Spleen (tissue), 13 donors: ENCODE measurements at places on chromosomes 13 and 19. TPM values are rescaled to one million over a fixed set of nuclear protein-coding genes. Genes with fewer than 3 reads are reported as not detected.

DNA sequence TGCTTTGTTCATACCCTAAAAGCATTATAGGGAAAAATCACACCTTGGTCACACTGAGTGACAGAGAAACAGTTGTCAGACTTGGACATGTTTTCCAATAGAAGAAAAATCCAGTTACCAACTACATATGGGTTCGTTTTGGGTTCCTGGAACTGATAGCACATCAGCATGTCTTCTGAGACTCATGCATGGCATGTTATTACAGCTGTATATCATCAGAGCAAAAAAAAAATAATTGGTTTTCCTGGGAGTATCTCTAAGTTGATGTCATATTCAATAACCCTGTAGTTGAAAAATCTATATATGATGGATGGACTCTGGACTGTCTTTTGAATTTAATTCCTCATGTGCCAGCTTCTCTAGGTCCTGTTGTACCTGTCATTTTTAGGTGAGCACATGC is 211.6 kb downstream of the DNAJC15 start:
- H3K36me3 ChIP-seq: no peaks in the 10 kb centered on the region
- H3K4me3 ChIP-seq: no peak overlapping the region
- H3K27ac ChIP-seq: no peak overlapping the region
- H3K4me1 ChIP-seq: no peaks in the 10 kb centered on the region
- H3K27me3 ChIP-seq: no peaks in the 10 kb centered on the region

GRCh38 chr19:30932854-30933253 is 416.4 kb downstream of the TSHZ3 start:
- no peak overlapping the region for H3K4me3 ChIP-seq
- no peaks in the 10 kb centered on the region for H3K27me3 ChIP-seq
- DNase-seq: no peak
- no peak overlapping the region for H3K27ac ChIP-seq

DNA sequence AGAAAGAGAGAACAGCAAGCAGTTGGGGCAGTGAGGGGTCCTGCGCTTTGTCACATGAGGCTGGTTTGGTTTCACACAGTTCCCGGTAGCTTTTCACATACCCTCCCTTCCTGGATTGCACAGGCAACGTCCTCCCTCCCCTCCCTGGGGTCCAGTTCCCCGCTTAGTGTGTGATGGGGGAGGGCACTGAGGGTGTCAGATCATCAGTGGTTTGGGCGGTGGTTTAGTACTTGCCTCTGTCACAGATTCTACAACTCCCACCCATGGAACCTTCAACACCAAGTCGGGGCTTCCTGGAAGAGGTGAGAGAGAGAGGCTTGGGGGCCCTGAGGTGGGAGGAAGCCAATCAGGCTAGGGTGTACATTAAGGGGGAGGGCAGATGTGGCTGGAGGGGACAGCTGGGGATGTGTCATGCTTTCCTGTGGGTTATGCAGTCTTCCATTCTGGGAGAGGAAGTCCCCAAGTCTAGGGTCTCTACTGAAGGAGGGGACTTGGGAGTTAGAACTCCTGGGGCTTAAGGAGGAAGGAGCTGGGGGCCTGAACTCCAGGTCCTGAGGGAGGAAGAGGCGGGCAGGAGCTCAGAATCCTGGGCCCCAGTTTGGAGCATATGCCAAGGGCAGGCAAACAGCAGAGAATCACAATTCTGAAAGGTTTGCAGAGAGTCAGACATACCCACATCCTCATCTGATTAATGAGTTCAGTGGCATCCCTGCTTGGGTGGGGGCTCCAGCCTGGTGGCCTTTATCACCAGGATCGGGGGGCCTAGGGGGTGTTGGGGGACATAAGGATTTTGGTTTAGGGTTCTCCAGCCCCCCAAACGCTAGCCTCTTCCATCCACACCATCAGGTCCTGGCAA is at the start of gene NKG7:
NKG7 (minus strand) TSS at position 6 of the 856 bp plus-strand sequence. CDS start 119 bp downstream, outside the sequence.
- no peaks in the 10 kb centered on the region for H3K27me3 ChIP-seq
- H3K4me1 ChIP-seq: peaks cover 4% of the 10 kb centered on the region
- H3K4me3 ChIP-seq: peak within 1 kb of the TSS; percentile 18
- peak; percentile 80 for DNase-seq

GRCh38 chr13:33353210-33353609 is 67.7 kb upstream of the STARD13 start:
- H3K36me3 ChIP-seq: no peaks in the 10 kb centered on the region
- H3K4me3 ChIP-seq: no peak overlapping the region
- H3K27me3 ChIP-seq: peaks cover 17% of the 10 kb centered on the region
- DNase-seq: peak; percentile 83
- H3K4me1 ChIP-seq: peaks cover 57% of the 10 kb centered on the region

- no peak for DNase-seq
- no peaks in the 10 kb centered on the region for H3K36me3 ChIP-seq
- no peaks in the 10 kb centered on the region for H3K27me3 ChIP-seq
- H3K27ac ChIP-seq: no peak overlapping the region
- H3K4me1 ChIP-seq: no peaks in the 10 kb centered on the region
Measured at GRCh38 chr13:106696140-106696539, 128.2 kb upstream of the ARGLU1 start.

DNA sequence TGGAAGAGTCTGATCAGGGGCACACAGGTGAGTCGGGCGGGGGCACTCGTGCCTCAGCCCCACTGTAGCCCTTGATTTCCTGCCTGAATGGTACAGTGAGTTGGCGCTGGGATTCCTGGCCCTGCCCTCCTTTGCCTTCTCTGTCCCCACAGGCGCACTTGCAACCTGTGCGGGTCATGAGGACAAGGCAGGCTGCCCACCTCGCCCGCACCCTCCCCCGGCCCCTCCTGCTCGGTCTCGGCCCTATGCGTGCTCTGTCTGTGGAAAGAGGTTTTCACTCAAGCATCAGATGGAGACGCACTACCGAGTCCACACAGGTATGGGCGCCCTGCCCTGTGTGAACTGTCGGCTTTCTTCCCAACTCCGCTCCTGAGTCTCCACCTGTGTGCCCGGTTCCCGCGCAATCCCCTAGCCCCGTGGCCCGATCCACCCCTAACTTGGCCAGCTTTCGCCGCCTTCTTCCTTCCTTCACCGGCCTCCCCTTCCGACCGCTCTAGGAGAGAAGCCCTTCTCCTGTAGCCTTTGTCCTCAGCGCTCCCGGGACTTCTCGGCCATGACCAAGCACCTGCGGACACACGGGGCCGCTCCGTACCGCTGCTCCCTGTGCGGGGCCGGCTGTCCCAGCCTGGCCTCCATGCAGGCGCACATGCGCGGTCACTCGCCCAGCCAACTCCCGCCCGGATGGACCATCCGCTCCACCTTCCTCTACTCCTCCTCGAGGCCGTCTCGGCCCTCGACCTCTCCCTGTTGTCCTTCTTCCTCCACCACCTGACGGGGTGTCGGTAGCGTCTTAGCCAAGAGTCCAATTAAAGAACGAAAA is 1.6 kb upstream of the KMT2B start:
- H3K36me3 ChIP-seq: peaks cover 17% of the 10 kb centered on the region
- peak; percentile 82 for DNase-seq
- H3K27ac ChIP-seq: peak overlapping the region; percentile 88
- peak overlapping the region; percentile 94 for H3K4me3 ChIP-seq

Gene RDH8
- not detected for polyA plus RNA-seq

Gene CHAF1A
- polyA plus RNA-seq: 3.8 TPM

- no peaks in the 10 kb centered on the region for H3K27me3 ChIP-seq
- no peak for DNase-seq
- H3K4me1 ChIP-seq: no peaks in the 10 kb centered on the region
- no peak overlapping the region for H3K27ac ChIP-seq
Measured at GRCh38 chr19:13366529-13367143, 139.6 kb downstream of the CACNA1A start.

DNA sequence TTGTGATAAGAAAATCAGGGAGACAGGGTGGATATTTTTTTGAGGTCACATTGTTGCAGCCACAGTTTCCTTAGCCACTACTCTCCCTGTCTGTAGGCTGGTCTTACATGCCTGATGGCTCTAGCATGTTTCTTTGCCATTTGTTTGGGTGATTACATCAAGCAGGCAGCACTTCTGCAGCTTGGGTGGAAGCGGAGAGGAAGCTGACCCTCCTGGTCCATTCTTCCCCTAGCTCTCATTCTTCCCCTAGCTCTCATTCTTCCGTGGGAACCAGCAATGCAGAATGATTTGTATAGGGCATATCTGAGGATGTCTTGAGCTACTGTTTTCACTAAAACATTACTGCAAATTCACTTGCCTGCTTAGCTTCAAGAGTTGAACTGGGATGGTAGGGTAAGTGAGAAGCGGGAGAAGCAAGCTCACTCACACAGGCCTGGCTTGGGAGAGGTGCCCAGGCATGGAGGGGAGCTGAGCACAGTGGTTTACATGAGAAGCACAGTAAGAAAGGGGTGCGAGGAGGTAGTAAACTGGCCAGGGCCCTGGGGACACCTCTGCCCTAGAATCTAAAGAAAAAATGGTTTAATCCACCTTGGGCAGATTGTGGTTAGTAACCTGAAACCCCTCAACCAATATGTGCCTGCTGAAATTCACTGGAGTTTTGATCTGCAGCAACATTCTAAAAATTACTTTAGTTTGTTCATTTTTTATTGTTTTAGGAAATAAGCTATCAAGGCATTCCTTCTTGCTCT is 538.9 kb downstream of the RFC3 start:
- peaks cover 7% of the 10 kb centered on the region for H3K4me1 ChIP-seq
- H3K27me3 ChIP-seq: no peaks in the 10 kb centered on the region
- no peak overlapping the region for H3K27ac ChIP-seq
- no peaks in the 10 kb centered on the region for H3K36me3 ChIP-seq

- H3K27me3 ChIP-seq: no peaks in the 10 kb centered on the region
- H3K27ac ChIP-seq: no peak overlapping the region
- H3K4me3 ChIP-seq: peak overlapping the region; percentile 47
- peak; percentile 84 for DNase-seq
- H3K4me1 ChIP-seq: peaks cover 73% of the 10 kb centered on the region
- H3K36me3 ChIP-seq: peaks cover 12% of the 10 kb centered on the region
Measured at GRCh38 chr19:7924651-7925170, 1.2 kb downstream of the CTXN1 start.

GRCh38 chr13:95793018-95793555 is 116.1 kb downstream of the DNAJC3 start:
- no peaks in the 10 kb centered on the region for H3K27me3 ChIP-seq
- no peaks in the 10 kb centered on the region for H3K36me3 ChIP-seq
- H3K4me3 ChIP-seq: no peak overlapping the region
- no peaks in the 10 kb centered on the region for H3K4me1 ChIP-seq
- no peak overlapping the region for H3K27ac ChIP-seq
- DNase-seq: no peak

DNA sequence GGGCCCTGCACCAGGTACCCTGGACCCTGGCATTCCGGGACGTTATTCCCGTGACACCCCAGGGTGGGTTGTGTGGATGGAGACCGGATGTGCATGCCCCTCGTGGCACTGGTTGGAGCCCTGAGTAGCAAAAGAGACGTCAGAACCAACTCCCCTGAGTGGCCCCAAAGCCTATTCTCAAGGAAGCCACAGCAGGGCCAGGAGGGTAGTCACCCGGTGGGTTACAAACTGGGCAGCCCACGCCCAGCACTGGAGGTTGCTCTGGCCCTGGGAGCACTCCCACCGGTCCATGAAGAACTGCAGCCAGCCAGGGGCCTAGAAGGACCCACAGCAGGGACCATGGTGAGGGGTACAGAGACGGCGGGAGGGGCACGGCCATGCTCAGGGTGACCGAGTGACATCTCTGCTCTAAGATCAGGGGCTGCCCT is 7.5 kb downstream of the KLF16 start:
- H3K4me1 ChIP-seq: peaks cover 100% of the 10 kb centered on the region
- H3K27me3 ChIP-seq: no peaks in the 10 kb centered on the region
- H3K36me3 ChIP-seq: peaks cover 8% of the 10 kb centered on the region
- peak overlapping the region; percentile 99 for H3K27ac ChIP-seq
- DNase-seq: peak; percentile 87

Gene ZNF835
- 0.70 TPM for polyA plus RNA-seq

Gene GPC5
- polyA plus RNA-seq: not detected

DNA sequence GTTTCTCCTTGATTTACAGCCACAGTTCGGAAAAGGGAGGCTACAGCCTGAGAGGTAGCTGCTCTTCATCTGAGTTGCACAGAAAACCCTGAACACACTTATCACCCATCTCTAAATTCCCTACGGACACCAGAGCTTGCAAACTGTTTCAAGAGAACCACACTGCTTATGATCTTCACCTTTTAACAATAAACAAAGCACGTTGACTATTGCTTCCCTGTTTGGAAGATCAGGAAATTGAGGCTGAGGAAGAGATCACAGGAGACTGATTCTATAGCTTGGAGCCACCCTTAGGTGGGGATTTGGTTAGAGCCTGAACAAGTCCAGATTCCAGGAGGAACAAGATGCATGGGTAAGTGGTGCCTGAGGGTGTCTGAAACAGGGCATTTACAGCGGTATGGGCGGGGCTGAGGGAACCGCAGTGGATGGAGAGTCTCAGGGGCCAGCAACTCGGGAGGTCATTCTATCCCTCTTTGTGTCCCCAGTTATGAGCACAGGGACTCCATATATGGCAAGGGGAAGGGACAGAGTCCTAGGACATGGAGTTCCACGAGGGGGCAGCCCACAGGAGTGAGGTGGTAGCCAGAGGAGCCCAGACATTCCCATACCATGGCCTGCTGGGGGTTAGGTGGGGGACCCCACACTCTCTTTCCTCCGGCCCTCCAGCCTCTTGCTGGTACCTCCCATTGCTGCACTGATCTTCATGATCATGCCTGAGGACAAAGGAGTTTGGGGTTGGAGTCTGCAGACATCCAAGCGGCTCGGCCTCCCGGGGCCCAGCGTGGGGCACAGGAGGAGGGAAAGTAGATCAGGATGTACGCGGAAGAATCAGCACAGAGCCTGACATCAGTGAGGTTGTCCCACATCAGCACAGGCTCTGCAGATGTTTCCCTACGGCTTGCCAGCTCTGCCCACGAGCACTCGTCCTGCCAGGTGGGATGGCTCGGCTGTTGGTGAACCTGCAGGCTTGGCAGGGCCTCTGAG is 162.3 kb upstream of the ZNF536 start:
- no peaks in the 10 kb centered on the region for H3K4me1 ChIP-seq
- no peaks in the 10 kb centered on the region for H3K36me3 ChIP-seq
- no peak for DNase-seq
- H3K27ac ChIP-seq: no peak overlapping the region
- no peaks in the 10 kb centered on the region for H3K27me3 ChIP-seq

- DNase-seq: no peak
- no peaks in the 10 kb centered on the region for H3K4me1 ChIP-seq
- no peak overlapping the region for H3K27ac ChIP-seq
- H3K4me3 ChIP-seq: no peak overlapping the region
- no peaks in the 10 kb centered on the region for H3K36me3 ChIP-seq
Measured at GRCh38 chr13:78040205-78040830, 121.7 kb upstream of the EDNRB start.

DNA sequence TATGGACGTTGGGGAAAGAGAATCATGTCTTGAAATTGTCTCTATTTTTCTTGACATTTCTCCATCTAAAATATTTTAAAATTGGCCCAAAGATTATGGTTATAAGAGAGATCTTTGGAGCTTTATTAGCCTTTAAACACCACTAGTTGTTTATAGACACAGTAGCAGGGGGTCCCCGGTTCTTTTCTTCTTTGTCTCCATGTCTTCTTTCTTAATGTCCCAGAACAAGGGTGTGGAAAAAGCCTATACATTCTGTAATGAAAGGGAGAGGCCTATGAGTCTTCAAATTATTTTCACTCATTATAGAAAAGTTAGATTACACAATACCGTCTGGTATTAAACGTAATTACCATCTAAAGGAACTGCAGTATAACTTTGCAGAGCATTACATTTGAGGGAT is 300.0 kb downstream of the NALCN start:
- no peak for DNase-seq
- no peaks in the 10 kb centered on the region for H3K4me1 ChIP-seq
- no peak overlapping the region for H3K4me3 ChIP-seq
- H3K27ac ChIP-seq: no peak overlapping the region
- no peaks in the 10 kb centered on the region for H3K27me3 ChIP-seq
- no peaks in the 10 kb centered on the region for H3K36me3 ChIP-seq

- no peak overlapping the region for H3K27ac ChIP-seq
- no peaks in the 10 kb centered on the region for H3K4me1 ChIP-seq
- H3K36me3 ChIP-seq: no peaks in the 10 kb centered on the region
- H3K4me3 ChIP-seq: no peak overlapping the region
- H3K27me3 ChIP-seq: no peaks in the 10 kb centered on the region
- no peak for DNase-seq
Measured at GRCh38 chr13:47478985-47479384, 522.1 kb downstream of the SUCLA2 start.
